Anterior cingulate cortex (tissue), 58 donors: ENCODE measurements at places on chromosomes 7 and 10.

GRCh38 chr7:80722616-80723195 lies 84.3 kb downstream of the CD36 start:
- DNase-seq = no peak

DNA sequence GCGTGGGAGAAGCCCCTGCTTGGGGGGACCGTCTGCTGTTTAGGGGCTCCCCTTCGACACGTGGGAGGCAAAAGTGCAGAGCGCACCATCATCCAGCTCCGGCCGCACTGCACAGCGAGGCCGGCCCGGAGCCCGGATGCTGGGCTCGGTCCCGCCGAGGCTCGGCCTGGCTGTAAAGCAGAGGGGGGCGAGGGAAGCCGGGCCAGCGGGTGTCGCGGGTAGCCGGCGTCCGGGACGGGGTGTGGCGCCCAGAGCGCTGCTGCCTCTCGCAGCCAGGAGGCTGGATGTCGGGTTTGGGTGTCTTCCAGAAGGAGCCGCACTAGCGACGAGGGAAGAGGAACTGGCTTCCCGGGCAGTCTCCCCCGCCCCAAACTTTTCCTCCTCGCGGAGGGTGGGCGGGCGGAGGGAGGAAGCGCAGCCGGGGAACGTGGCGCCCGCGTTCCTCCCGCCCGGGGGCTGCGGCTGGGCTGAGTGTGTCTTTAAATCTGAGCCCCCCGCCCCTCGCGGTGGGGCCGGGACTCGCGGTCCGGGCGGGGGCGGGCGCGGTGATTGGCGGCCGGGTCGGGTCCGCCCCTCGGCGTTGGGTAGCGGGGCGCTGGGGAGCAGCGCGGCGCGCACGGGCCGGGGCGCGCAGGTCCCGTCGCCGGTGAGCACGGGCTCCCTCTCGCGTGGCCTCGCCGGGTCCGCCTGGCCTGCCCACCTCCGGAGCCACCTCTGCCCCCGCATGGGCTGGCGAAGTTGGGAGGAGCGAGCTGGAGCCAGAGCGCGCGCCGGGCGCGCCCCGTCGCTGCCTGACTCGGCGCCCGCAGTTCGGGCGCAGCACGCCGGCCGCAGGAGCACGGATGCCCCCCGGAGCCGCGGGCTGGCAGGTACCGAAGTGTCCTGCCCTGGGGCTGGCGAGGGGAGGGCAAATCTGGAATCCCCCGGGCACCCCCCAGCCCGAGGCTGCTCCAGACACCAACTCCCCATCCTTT lies at the start of gene PALD1:
Gene PALD1, plus strand, starts transcription at position 577 of the 974 bp plus-strand sequence. CDS start 47,185 bp downstream, outside the sequence.
- DNase-seq = peak; percentile 41

DNA sequence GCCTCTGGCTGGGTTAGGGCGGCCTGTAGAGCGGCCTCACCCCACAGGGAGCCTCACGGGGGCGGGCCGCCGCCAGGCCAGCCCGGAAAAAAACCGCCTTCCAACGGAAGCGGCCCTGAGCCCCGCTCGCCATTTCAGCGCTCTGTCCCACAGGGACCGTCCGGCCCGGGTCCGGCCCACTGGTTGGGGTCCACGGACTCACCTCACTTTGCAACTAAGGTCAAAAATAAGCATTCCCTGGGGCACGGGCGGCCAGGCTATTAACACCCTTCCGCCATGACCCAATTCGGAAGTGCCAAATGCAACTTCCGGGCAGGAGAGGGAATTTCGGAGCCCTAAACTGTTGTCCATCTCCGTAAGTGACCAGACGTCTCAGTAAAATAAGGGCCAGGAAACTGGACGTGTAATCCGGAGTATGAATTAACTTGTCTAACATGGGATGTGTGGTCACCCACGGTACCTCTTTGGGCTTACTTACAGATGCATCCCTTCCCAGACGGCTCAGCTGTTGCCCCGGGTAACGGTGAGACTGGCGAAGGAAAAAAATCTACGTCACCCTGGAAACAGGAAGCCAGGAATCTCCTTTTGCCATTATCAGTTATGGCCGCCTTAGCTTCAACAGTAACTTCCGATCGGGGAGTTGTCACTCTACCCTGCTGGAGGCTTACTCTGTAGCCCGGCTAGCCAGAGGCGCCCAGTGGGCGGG lies at the start of gene BBIP1:
Gene BBIP1, minus strand, starts transcription at position 538 of the 706 bp plus-strand sequence. CDS start 1,023 bp downstream, outside the sequence.
- peak; percentile 72 for DNase-seq

- DNase-seq = no peak
Measured at GRCh38 chr10:101887775-101888174, 44.2 kb upstream of the KCNIP2 start.

DNA sequence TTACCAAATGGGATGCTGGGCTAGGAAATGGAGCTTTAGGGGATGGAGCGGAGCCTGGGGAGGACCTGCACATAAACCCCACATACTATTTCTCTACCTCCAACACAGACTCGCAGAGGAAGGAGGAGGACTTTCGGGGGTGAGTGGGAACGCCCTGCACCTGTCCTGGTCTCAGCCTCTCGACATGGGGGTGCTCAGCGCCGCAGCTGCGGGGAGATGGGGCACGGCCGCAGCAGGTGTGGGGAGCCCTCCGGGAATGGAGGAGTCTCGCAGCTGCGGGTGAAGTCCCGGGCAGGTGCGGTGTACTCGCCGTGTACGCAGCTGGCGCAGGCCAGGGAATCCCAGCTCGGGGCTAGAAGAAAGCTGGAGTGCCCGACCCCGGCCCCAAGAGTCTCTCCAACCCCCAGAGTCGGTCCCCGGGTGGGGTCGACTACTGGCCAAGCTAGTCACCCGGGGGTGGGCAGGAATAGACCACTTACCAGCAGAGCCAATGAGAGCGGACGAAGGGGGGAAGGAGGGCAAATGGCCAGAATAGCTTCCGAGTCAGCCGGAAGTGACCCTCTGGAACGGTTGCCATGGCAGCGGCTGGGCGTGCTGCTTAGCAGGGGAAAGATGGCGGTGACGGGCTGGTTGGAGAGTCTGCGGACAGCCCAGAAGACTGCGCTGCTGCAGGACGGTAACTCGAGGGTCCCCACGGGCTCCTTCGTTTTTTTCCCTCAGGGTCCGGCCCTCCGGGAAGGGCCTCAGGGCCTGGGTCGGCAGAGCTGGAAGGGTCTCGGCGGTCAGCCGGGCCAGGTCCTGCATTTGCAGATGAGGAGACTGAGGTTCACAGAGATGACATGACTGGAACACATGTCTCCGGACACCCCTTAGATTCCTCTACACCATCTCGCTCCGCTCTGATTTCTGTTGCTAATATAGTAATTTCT lies at the start of the genes DPCD and POLL:
Gene DPCD, plus strand, starts transcription at position 597 of the 929 bp plus-strand sequence. Its CDS starts 16 bp downstream, at position 613.
Gene POLL, minus strand, starts transcription at position 533 of the 929 bp plus-strand sequence. CDS start 897 bp downstream, outside the sequence.
- DNase-seq = peak; percentile 84

DNA sequence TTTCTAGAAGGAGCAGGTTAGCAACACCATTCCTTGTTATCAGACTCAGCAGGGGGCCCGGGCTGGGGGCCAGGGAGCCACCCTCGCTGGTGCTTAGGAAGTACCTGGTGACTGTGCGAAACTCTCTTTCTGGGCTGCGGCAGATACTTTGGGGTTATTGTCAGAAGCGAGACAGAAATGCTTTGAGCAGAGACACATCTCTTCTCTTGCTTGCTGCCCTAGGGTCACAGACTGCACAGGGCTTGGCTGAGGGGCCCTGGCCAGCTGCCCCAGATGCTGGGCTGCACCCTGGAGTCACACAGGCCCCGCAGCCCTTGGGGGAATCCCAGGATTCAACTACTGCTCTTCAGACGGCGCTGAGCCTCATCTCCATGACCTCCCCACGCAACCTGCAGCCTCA lies 91.9 kb downstream of the WDFY4 start:
- DNase-seq = no peak

DNA sequence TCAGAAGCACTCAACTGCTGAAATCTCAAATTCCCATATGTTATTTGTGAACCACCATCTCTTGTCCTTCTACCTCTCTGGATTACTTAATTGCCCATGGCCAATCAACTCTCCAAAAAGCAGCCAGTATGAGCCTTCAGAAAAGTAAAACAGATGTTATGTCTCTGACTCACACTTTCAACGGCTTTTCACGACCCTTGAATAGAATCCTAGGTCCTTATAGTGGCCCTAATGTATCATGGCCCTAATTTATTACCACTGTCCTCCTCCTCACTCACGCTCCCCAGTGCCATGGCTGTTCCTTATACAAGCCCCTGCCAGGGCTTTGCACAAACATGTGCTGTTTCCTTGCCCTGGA lies 20.0 kb downstream of the ZNF438 start:
- DNase-seq = no peak

- DNase-seq = no peak
Measured at GRCh38 chr7:102093599-102094315, 192.9 kb upstream of the SH2B2 start.

DNA sequence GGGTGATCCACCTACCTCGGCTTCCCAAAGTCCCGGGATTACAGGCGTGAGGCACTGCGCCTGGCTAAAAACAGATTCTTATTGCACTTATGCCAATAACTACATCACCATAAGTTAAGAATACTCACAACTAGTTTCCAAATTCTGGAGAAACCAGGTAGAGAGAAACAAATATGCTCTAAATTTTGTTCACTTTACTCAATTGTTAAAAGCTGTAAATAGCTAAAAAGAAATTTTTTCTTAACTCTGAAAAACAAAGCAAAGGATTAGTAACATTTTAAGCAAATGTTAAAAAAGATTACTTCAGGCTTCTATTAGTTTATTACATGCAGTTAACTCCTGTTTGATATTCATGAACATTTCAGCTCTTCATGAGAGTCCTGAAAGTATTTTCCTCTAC lies 28.3 kb upstream of the ZMIZ2 start:
- no peak for DNase-seq

- no peak for DNase-seq
Measured at GRCh38 chr10:71404503-71405295, 8.0 kb downstream of the CDH23 start.

DNA sequence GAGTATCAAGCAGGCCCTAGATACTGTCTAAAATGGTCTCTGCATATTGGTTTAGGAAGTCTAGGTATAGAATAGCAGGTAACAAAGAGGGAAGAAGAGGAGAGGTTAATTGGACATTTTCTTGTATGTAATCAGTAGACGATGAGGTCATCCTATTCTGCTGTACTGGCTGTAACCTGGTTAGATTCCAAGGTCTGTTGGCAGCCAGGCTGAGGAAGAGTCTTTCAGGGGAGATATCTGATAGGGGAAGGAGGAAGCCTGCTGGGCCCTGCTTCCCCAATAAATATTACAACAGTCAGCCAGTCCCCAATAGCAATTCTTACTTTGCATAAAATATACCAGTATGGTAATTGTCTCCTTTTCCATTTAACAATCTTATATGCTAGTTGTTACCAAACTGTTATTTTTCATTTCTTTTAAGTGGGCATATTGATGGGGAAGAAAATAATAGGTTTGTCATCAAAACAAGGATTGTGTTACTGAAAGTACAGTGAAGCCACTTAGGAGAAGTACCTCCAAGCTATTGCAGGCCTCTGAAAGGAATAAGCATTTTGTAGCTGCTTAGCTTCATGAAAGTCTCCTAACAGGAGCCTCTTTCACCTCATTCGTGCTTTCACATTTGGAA lies 186.4 kb downstream of the LRRC4 start:
- DNase-seq = no peak

DNA sequence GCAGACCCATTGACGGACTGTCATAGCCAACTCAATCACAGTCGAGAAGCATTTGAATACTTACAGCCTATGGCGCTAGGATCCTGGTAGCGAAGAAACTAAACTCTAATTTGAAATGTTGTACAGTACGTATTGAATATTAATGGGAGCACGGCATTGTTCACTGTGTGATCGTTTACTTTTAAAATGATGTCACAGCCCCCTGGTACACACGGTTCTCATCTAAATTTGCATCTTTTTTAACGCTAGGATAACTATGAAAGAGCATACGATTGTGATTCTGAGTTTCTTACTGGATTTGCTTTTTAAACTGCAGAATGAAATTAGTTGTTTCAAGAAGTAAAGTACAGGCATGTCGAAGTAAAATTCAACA lies 895 bp upstream of the NAPEPLD start:
- no peak for DNase-seq

DNA sequence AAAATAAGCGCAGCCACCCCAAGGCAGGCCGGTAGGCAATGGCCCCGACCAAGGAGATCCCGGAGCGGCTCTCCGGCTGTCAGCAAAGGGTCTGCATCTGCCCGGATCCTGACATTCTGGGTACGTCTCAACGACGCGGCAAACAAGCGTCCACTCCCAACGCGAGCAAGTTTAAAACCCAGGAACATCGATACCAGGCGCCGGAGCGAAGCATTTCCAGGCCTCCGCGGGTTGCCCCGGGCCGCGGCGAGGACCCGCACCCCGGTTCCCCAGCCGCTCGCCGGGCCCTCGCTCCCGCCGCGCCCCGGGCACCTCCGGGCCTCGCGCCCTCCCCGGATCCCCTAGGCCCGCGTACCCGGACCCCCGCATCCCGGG lies 453 bp downstream of the URGCP start:
- DNase-seq = peak; percentile 36

GRCh38 chr10:113142601-113143362 lies 192.7 kb downstream of the TCF7L2 start:
- DNase-seq = no peak

GRCh38 chr10:72328045-72328828 lies 26.5 kb downstream of the DNAJB12 start:
- DNase-seq = no peak

GRCh38 chr10:118522791-118523498 lies 72.5 kb downstream of the PRLHR start:
- DNase-seq = no peak

GRCh38 chr7:140079121-140079536 lies 16.4 kb upstream of the PARP12 start:
- no peak for DNase-seq

DNA sequence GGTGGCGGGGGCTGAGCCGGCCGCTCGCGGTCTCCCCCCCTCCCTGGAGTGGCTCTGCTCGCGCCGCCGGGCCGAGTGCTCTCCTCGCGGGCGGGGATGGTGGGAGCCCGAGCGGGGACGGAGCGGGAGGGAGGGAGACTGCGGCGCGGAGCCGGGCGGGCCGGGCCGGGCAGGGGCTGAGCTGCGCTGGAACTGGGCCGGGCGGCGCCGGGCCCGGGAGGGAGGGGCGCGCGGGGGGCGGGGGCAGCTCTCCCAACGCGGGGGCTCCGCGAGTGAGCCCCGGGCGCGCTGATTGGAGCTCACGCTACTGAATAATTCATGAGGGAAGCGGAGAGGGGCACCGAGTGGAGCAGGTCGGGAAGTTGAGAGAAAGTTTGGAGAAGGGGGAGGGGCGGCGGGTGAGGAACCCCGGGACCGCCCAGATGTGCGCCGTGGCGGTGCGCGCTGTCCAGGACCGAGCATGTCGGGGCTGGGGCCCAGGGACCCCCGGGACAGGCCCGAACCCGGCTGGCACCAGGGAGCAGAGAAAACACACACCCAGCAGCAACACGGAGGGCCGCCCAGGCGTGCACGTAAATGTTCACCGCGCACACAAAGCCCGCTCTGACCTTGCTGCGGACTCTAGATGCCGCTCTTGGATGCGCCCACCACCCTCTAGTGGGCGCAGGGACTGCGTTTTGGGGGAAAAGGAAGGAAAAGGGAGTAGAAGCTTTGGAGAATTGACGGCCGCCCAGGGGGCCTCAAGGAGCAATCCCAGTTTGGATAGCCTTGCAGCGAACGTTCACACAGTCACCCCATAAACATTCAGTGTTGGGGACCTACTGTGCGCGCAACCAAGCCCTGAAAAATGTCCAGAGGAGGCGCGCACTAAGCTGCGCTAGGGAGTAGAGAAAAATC lies at the start of gene EPHB4:
Gene EPHB4, minus strand, starts transcription at position 194 of the 897 bp plus-strand sequence. CDS start 493 bp downstream, outside the sequence.
- no peak for DNase-seq
